K562 (cell line): ENCODE measurements at places on chromosomes 2 and 18. TPM values are rescaled to one million over a fixed set of nuclear protein-coding genes. Genes with fewer than 3 reads are reported as not detected.

RNF181 gene
- total RNA-seq: 139 and 158 TPM in 2 replicates

MAP3K19 gene
- total RNA-seq: not detected in 2 replicates

FSHR gene
- not detected in 2 replicates for total RNA-seq

SH2D6 gene
- total RNA-seq: 0.33 and 0.36 TPM in 2 replicates

EGR4 gene
- not detected in 2 replicates for total RNA-seq

ASB18 gene
- not detected in 2 replicates for total RNA-seq

DPP10 gene
- total RNA-seq: not detected in 2 replicates

KIAA2012 gene
- total RNA-seq: not detected in 2 replicates

- DNase-seq: no peak
Observed at GRCh38 chr2:66839551-66840320, 404.8 kb downstream of the MEIS1 start.

- no peak for DNase-seq
Observed at GRCh38 chr18:35478520-35479435, 19.0 kb downstream of the INO80C start.

- no peak for DNase-seq
Observed at GRCh38 chr2:135551356-135551755, 20.1 kb downstream of the R3HDM1 start.

DNA sequence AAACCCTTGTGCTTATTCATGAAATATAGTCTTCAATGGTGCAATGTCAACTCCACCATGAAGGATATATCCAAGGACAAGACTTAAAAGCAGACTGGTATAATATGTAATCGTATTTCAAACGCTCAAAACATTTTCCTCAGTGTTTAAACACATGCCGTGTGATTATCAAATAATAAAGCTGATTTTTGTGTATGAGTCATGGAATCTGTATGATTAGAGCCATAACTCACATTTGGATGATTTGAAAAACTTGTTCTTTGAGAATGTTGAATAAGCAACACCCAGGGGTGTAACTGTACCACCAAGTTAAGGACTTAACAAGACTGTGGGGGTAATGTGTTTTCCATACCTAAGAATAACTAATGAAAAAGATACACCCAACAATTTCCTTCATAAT, 215.3 kb downstream of the STK39 start:
- no peak for DNase-seq

DNA sequence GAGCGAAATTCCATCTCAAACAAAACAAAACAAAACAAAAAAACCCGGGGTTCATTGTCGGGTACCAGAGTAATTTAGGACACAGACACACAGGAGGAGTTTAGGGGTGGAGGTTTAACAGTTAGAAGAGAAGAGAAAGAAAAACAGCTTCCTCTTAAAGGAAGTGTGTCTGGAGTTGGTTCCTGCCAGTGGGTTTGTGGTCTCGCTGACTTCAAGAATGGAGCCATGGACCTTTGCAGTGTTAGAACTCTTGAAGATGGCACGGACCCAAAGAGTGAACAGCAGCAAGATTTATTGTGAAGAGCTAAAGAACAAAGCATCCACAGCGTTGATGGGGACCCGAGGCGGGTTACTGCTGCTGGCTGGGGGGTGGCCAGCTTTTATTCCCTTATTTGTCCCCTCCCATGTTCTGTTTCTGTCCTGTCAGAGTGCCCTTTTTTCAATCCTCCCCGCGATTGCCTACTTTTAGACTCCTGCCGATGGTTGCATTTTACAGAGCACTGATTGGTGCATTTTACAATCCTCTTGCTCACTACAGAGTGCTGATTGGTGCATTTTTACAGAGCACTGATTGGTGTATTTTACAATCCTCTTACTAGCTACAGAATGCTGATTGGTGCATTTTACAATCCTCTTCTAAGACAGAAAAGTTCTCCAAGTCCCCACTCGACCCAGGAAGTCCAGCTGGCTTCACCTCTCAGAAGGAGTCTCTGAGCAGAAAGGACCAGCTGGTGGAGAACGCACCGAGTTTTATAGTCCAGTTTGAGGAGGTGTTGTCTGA, 28.7 kb upstream of the ATP8B1 start:
- no peak for DNase-seq

DNA sequence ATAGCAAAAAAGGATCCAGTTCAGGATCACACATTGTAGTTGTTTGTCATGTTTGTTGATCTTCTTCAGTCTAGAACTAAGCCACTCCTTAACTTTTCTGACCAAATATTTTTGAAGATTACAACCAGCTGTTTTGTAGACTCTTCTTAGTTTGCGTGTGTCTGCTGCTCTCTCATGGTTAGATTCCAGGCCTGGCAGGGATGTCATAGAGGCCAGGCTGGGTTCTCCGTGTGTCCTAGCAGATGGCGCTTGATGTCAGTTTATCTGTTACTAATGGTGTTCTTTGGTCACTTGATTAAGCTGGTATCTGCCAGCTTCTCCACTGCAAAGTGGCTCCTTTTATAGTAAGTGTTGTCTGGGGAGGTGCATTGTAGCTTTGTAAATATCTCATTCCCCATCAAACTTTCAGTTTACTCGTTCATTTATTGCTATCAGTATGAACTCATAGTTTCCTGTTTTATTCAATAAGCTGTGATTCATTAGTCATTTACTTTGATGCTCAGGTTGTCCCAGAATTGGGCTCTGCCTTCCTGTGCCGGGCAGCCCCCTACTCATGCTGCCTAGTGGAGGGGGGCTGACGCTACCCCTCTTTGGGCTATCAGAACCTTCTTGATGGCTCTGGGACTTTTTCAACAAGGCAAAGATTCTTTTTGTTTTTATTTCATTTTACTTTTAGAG, 42.1 kb downstream of the GRHL1 start:
- DNase-seq: no peak

GRCh38 chr2:6941299-6942046, 24.3 kb downstream of the RNF144A start:
- DNase-seq: no peak

GRCh38 chr18:63818212-63818611, 43.0 kb downstream of the SERPINB7 start:
- no peak for DNase-seq

DNA sequence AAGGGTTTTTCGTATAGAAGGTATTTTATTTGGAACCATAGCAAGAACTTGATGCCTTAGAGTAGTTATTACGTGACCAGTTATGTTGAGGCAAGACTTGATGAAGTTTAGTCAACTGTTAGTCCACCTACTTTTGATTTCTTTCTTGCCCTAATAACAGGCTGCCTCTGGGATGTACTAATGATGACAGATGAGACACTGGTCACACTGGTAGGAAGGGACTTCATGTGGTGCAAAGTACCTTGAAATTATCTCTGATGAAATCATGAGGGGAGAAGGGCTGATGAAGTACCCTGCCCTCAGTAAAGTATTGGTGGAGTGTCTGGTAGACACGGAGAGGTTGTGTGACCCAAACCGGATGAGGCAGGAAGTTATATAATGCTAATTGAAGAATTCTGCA, 5.4 kb downstream of the DIS3L2 start:
- no peak for DNase-seq

GRCh38 chr2:236503100-236503499, 66.5 kb upstream of the ACKR3 start:
- no peak for DNase-seq

DNA sequence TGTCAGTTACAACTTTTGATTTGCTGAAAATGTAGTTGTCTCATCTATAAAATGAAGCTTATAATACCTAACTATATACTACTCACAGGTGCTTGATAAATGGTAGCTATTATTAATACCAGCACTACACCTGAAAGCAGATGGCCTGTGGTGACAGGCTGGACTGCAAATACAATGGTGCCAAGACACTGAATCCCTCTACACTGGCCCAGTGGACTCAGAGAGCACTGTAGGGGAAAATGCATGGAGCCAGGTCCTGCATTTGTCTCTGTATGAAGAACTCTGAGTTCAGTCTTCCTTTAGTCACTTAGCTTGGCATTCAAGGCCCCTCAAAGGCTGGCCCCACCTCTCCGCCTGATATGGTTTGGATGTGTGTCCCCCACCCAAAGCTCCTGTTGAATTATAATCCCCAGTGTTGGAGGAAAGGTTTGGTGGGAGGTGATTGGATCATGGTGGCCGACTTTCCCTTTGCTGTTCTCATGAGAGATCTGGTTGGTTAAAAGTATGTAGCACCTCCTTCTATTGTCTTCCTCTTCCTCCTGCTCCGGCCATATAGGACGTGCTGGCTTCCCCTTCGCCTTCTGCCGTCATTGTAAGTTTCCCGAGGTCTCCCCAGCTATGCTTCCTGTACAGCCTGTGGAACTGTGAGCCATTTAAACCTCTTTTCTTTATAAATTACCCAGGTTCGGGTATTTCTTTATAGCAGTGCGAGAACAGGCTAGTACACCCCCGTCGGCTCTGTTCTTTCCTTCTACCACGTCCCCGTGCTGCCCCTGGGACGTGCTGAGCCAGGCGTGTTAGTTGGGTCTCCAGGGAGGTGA, 11.1 kb upstream of the NTSR2 start:
- DNase-seq: no peak

GRCh38 chr2:20728114-20728758, 61.3 kb downstream of the GDF7 start:
- no peak for DNase-seq

- DNase-seq: peak; percentile 21
Observed at GRCh38 chr2:42046819-42047487, 868 bp upstream of the PKDCC start.

DNA sequence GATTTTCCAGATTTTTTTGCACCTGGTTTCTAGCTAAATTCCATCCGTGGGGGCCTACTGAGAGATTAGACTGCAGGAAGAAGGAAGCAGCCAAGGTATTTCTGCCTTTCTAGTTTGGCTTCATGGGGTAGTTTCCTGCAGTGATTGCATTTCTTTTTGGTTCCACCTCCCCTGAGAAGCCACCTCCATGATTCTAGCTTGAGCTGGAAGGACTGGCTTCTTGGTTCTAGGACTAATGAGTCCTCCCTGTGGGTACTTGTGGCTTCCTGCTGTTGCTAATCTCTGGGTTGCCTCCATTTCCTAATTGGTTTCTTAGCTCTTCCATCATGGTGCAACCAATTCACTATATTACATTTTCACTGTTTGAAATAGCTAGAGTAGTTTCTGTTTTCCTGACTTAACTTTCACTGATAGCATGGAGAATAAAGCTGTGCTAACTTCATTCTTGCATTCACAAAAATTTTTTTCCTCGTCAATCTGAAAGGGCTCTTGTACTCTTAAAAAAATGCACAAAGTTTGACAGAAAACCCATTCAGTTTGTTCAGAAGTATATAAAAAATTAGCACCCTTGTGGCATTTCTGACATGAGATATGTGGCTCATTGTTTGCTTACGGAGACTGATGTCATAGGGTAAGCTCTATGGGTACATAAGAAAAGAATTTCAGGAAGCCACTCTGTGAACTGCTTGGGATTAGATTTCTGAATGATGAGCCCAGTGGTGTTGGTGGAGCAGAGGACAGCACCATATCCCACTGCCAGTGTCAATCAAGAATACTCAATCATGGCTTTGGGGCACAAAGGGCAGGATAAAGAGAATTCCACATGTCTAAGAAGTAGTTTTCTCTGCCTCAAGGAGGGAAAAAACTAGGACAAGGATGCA, 242.8 kb upstream of the RBMS1 start:
- no peak for DNase-seq

DNA sequence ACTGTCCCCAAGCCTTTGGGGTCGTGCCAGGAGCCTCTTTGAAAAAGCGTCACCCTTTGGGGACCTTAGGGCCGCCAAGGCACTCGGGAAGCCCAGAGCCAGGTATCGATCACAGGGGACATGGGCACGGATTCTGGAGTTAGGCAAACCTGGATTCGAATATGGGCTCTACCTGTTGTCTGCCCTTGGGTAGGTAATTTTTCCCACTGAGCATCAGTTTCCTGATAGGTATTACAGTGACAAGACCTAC, 9.3 kb downstream of the TMEM198 start:
- DNase-seq: no peak

- peak; percentile 74 for DNase-seq
Observed at GRCh38 chr2:25251422-25252273, 83.3 kb upstream of the POMC start.

- DNase-seq: peak; percentile 97
Observed at GRCh38 chr2:112706170-112706664, 14.6 kb upstream of the NT5DC4 start.

GRCh38 chr2:31831585-31831984, 179.2 kb downstream of the MEMO1 start:
- no peak for DNase-seq

- DNase-seq: no peak
Observed at GRCh38 chr2:190467575-190468083, 59.5 kb downstream of the MFSD6 start.

- DNase-seq: no peak
Observed at GRCh38 chr2:233185963-233186362, 65.5 kb upstream of the ATG16L1 start.

DNA sequence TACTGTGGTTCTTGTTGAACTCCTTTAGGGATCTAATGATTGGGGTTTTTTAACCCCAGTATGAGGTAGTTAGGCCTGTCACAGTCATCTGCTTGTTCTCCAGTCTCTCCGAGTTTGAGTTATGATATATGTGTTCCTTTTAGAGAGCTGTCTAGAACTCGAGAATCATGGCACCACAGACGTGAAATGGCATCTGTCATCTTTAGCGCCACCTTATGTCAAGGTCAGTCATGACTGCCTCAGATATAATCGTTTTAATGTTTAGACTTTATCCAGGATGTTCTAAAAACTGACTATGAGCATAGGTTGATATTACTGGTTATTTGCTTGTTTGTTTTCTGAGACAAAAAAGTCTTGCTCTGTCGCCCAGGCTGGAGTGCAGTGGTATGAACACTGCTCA, 112.2 kb downstream of the CEP192 start:
- no peak for DNase-seq

- no peak for DNase-seq
Observed at GRCh38 chr2:156649596-156649995, 213.4 kb downstream of the GPD2 start.

DNA sequence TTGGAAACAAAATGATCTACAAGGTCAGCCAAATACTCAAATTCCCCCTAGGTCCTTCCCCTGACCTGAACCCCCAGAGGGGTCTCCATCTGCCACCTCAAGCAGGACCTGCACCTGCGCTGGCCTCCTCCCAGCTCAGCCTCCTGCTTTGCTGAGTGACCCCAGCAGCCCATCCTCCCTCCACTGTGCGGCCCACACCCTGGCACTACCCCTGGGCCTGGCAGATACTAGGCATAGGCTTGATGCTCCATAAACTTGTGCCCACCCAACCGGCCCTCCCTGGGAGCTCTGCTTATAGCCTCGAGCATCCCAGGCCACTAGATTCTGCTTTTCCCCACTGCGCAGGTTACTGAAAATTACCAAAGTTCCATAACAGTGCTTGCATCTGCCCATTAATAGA, 156.2 kb downstream of the HDAC4 start:
- no peak for DNase-seq

GRCh38 chr2:143776526-143777297, 647.5 kb downstream of the ARHGAP15 start:
- no peak for DNase-seq

DNA sequence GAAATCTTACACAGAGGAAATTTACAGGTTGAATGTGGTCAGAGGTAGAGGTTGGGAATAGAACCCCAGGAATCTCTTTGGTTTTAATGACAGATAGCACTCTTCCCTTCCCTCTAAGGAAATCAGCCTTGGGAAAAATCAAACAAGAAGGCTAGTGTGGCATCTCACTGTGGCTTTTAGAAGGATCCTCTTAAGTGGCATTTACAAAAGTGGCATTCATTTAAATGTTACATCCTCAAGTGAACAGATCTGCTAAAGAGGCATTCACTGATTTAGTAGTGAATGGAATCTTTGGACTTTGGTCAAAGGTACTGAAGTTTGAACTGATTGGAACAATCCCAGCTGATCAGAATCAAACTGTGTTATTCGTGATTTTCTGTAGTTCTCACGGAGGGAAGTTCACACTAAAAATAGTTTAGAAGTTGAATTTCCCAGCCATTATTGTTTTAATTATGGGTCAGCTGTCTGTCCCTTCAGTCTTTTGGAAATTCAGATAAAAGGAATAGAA, 136.5 kb upstream of the FN1 start:
- DNase-seq: no peak
